ENCODE measurements at places on chromosomes 13 and 19.

GRCh38 chr13:48233889-48234488 is 983 bp downstream of the ITM2B start:
- DNase-seq, result no peak

GRCh38 chr13:51682686-51683085 is 98.4 kb downstream of the WDFY2 start:
- no peak for DNase-seq

GRCh38 chr13:42043676-42044075 is 4.8 kb upstream of the DGKH start:
- DNase-seq, result no peak

- no peak for DNase-seq
These were observed 10.1 kb downstream of the NANOS3 start for GRCh38 chr19:13887018-13887436.

GRCh38 chr19:40763526-40763925 is 11.8 kb upstream of the MIA start:
- DNase-seq, result no peak

DNA sequence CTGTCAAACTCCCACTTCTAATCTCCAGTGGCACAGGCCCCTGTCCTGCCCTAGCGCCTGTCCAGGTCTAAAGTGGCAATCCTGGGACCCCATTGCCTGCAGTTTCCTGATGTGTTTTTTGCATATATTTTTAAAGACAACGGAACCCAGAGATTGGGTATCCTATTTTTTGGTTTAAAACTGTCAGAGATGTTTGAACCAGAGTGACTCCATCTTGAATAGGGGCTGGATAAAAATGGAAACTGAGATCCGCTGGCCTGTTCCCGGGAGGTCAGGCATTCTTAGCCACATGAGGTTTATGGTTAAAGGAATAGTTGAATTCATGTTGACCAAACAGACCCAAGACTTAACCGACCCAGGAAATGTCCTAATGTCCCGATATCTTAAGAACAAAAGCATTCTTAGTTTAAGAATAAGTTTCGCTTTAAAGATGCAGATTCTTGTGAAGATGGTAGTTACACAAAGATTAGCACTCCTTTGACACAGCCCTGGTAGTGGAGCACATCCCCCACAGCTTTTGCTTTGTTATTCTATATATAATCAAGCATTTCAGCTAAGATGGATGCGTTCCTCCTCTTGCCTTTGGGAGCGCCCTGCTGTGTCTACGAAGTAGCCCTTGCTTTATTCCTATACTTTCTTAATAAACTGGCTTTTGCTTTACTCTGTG is 332.1 kb downstream of the UQCRFS1 start:
- DNase-seq, result no peak

DNA sequence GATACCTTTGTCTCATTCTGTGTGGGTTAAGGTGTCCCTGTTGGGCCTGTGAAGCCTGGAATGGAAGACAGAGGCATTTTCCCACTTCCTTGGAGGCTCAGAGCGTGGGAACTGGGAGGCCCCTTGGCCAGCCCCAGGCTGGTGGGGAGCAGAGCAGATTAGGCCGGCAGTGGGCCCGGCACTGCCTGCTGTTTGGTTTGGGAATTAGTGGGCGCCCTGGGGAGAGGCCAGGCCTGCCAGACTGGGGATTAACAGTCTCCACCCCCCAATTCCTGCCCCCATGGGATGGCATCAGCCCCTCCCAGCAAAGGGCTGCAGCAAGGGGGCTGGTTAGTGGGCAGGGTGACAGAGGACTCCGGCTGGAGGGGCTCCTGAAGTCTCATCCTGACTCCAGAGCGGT is 3.1 kb upstream of the BEST2 start:
- no peak for DNase-seq

Measured in globus pallidus (tissue), 1 donor.